A549 treated with RU486 at 1 μM for 4 hours (cell line): ENCODE measurements at places on chromosomes 2 and 18. TPM values are rescaled to one million over a fixed set of nuclear protein-coding genes. Genes with fewer than 3 reads are reported as not detected.

RASGRP3 gene
- 0.70 to 1.6 TPM (median 1.2 TPM) in 5 replicates for total RNA-seq

CEBPZ gene
- total RNA-seq: 63.4 to 96.8 TPM (median 73.8 TPM) in 5 replicates

HOXD13 gene
- total RNA-seq: 0.15 to 0.29 TPM (median 0.16 TPM) in 5 replicates

SLC5A7 gene
- total RNA-seq: not detected in 5 replicates

CYP27A1 gene
- total RNA-seq: 0.10 to 0.18 TPM (median 0.17 TPM) in 5 replicates

SGPP2 gene
- total RNA-seq: 0.11 to 0.33 TPM (median 0.20 TPM) in 5 replicates

PROKR1 gene
- total RNA-seq: not detected in 5 replicates

HOXD3 gene
- 0.14 to 0.33 TPM (median 0.21 TPM) in 4 of 5 replicates, not detected in the other for total RNA-seq

RAX gene
- total RNA-seq: not detected in 5 replicates

COLEC12 gene
- total RNA-seq: 0.02 to 0.05 TPM (median 0.05 TPM) in 3 of 5 replicates, not detected in the others

ZAP70 gene
- not detected in 5 replicates for total RNA-seq

LRRTM4 gene
- not detected in 5 replicates for total RNA-seq

KCNG2 gene
- not detected in 5 replicates for total RNA-seq

KIDINS220 gene
- 14.0 to 20.0 TPM (median 18.9 TPM) in 5 replicates for total RNA-seq

TET3 gene
- total RNA-seq: 4.5 to 7.5 TPM (median 7.2 TPM) in 5 replicates

CD302 gene
- 0.89 to 2.5 TPM (median 2.2 TPM) in 5 replicates for total RNA-seq

SLC14A1 gene
- not detected in 5 replicates for total RNA-seq

HAAO gene
- total RNA-seq: not detected in 5 replicates

IL1R2 gene
- total RNA-seq: 0.42 to 1.1 TPM (median 0.57 TPM) in 5 replicates

APOB gene
- total RNA-seq: 0.39 TPM in 1 of 5 replicates, not detected in the others

LGALSL gene
- total RNA-seq: 7.8 to 12.3 TPM (median 10.3 TPM) in 5 replicates

LIMS2 gene
- total RNA-seq: 4.1 to 7.8 TPM (median 5.2 TPM) in 5 replicates

LYG2 gene
- 0.17 TPM in 1 of 5 replicates, not detected in the others for total RNA-seq

LRRTM1 gene
- not detected in 5 replicates for total RNA-seq

NDUFS1 gene
- 60.8 to 69.7 TPM (median 63.7 TPM) in 5 replicates for total RNA-seq

RNU2-63P gene
- not detected in 5 replicates for total RNA-seq

SP9 gene
- 1.9 to 3.7 TPM (median 3.4 TPM) in 5 replicates for total RNA-seq

RUFY4 gene
- not detected in 5 replicates for total RNA-seq

RTP5 gene
- not detected in 5 replicates for total RNA-seq

VSNL1 gene
- not detected in 5 replicates for total RNA-seq

KYNU gene
- 270 to 353 TPM (median 281 TPM) in 5 replicates for total RNA-seq
